ENCODE measurements at places on chromosomes 7 and 10.

- DNase-seq: no peak
These were observed 131.0 kb upstream of the BET1 start for GRCh38 chr7:94135180-94135579.

DNA sequence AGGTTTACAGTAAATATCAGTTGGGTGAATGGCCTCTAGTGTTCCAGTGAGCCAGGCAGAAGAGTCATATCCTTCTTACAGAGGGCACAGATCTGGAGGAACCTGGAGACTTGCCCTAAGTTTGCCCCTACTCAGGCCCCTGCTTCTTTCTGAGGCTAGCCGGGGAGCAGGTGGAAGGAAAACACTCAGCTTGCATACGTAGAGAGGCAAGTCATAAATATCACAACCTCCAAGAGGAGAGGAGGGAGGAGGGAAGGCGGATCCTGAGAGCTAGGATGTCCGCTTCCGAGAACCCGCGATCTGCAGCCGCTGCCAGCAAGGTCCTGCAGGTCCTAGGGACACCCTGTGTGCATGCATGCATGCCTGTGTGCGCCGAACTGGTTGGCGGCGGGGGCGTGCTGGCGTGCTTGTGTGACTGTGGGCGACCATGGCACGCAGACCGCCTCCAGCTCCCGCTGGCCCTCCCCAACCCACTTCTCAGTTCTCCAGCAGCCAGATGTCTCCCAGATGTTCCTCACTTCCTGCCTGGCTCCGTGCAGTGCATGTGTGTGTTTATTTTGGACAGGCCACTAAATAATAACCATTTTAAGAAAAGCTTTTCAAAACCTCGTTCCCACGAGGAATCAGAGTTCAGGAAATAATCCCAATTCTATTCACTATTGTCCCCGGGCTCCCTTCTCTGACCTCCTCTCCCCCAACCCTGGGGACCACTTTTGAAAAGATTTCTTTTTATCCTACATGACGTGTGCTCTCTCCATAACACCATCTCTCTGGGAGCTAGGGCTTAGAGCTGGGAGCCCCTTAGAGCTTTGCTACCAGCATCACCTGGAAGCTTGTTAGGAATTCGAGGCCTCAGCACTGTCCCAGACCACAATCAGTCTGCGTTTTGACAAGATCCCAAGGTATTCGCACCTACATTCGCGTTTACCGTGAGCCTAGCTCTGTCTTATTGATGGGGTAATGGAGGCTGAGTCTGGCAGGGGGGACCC is 32.4 kb downstream of the UNC5B start:
- DNase-seq: no peak

DNA sequence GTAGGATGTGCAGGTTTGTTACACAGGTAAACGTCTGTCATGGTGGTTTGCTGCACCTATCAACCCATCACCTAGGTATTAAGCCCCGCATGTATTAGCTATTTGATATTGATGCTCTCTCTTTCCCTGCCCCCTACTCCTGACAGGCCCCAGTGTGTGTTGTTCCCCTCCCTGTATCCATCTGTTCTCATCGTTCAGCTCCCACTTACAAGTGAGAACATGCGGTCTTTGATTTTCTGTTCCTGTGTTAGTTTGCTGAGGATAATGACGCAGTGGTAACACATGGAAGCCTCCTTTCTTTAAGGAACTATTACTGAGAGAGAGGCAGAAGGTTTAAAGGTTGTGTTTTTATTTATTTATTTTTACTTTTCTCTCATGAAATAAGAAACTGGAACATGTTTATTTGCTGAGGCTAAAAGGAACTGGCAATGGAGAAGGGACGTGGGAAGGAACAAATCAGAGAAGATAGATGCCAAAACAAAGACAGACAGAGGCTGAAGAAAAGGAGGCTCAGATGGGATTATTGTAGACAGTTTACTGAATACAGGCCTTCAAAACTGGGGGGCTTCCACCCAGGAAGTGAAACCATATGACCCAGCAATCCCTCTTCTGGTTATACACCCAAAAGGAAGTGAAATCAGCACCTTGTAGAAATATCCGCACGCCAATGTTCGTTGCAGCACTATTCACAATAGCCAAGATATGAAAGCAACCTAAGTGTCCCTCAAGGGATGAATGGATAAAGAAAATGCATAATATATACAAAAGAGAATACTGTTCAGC is 556.3 kb downstream of the GRM8 start:
- DNase-seq: no peak

DNA sequence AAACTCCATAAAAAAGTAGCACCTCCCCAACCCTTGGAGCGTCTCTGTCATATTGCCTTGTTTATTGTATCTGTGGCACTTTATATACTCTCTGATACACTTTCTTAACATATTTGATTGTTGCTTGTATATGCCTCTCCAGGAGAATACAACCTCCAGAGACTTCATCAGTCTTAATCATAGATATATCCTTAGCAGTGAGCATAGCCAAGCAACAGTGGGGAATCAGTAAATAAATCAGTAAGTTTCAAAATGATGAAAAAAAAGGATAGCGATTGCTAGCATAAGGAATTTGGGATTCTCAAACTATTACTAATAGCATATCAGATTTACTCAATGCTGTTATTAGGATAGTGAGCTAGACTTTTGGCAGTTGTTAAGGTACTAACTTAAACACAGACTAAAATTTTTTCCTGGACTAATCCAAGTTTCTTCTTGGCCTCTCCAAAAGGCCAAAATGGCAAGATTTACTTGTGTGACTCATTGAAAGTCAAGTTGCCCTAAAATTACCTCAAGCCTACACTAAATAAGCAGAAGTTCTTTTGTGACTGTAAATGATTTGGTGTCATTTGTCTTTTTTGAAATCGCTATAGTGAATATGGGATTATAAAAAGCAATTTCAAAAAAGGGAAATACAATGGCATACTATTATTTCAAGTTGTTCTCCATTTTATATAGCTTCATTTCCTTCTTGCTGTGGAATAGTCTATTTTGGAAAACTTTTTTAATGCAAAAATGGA is 177.9 kb downstream of the CHN2 start:
- DNase-seq: no peak

GRCh38 chr7:149598721-149599308 is 101.2 kb upstream of the ZNF746 start:
- no peak for DNase-seq

- no peak for DNase-seq
These were observed 88.8 kb downstream of the GPR85 start for GRCh38 chr7:112997831-112998230.

GRCh38 chr7:149304006-149304405 is 42.0 kb downstream of the ZNF783 start:
- DNase-seq: no peak

DNA sequence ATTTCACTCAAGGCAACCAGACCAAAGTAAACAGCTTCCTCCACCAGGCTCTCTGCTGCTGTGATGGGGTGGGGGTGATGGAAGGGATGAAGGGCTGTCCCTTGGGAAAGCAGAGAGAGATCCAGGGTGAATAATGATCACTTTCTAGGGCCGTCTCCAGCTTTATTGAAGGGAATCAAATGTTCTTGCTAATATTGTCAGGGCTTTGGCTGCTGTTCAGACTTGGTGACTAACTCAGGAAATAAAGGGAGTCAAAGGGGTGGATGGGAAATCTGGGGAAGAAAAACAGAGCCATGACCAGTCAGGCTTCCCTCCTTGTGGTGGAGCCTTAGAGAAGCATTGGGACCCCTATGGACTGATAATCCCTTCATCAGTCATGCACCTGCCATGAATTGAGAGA is 196.2 kb upstream of the AGK start:
- DNase-seq: no peak

Measured in retina (tissue), 1 donor.